ENCODE measurements at places on chromosomes 2 and 18.

DNA sequence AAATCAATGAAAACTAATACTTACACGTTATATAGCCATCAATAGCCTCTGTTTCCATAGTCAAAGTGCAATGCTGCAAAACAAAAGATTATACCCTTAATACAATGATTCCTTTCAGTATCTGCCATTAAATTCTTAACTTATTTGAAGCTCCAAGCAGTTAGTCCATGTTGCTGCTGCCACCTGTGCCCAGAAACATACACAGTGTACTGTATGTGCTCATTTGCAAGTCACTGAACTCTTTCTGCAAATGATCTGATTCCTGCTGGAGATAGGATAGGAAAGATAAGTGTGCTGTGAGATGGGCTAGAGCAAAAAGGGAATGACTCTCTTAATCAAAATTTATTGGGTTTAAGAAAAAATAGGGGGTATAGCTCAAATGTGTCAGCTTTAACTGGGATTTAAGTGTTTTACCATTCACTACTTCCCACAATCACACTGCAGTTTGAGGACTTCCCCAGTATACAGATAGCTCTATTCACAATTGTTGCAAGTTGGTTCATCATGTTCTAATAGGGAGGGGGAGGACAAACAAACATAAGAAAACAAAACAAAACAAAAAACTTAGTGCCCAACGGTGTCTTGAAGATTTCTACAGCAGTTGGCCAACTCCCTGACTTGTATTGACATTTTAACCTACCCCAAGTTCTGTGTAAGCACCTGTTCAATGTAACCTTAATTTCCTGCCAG is 2.7 kb downstream of the IKZF2 start:
- no peak for DNase-seq

DNA sequence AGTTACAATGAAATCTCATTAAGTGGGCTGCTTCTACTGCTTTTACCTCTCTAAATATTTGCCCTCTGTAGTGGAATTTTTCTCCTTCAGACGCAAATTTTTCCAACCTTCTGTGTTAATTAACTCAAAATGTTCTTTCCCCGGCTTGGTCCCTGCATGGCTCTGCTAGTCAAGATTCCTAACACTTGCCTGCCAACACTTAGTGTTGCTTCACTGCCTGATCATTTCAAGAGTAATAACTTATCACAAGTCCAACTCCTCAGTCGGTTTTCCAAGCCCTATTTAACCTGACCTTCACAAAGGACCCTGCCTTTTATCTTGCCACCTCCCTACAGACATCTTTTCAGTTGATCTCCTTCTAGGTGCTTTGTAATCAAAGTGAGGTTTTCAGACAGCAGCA is 142.7 kb downstream of the HRH4 start:
- DNase-seq, result no peak

DNA sequence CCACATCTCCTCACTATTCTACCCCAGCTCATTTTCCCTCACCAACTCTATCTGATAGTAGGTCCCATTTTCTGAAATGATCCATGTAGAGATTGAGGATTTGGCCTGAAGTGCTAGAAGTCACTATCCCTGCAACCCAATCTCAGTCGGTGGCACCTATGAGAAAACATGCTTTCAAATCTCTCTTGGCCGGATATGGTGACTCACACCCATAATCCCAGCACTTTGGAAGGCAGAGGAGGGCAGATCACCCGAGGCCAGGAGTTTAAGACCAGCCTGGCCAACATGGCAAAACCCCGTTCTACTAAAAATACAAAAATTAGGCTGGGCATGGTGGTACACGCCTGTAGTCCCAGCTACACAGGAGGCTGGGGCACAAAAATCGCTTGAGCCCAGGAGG is 19.1 kb upstream of the MARCHF4 start:
- no peak for DNase-seq

DNA sequence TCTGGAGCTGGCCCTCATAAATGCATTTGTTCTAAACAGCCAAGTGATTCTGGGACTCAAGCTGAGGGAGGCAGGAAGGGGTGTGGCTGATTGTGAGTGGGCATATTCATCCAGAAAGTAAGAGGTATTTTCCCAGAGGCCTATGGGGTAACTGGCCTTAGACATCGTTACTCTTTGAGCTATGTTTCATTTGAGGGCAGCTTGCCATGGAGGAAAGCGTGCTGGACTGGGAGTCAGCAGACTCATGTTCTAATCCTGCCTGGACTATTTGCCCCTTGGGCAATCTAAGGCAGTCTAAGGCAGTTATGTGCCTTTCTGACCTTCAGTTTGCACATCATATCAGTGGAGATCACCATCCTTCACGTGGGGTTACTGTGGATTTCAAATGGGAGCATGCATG is 93.5 kb upstream of the SLC14A2 start:
- DNase-seq, result no peak

DNA sequence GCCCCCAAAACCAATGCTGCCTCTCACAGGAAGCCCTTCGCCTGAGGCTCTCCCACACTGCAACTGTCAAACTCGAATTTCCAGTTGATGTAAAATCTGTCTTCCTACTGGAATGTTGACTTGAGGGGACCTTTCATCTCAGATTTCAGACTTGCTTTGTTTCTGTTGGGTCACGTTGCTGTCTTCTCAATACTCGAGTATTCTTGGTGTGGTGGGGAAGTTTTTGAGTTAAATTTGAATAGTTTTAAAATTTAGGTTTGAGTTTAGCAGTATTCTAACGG is 50.8 kb downstream of the AGAP1 start:
- DNase-seq, result no peak

DNA sequence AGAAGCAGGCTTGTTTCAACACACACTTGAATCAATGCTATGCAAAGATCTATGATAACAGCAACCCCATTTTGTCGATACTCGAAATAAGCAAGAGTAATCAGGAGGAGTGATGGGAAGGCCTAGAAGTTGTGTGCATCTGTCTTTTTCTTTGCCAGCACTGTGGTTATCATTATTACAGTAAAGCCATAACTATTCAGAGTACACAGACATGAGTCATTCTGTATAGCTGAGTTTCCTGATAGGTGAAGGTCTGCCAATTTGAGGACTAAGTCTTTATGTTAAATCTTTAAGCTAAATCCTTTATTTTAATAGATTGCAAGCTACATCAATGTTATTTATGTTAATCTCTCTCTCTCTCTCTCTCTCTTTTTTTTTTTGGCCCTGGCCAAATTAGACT is 1344.4 kb upstream of the CELF4 start:
- no peak for DNase-seq

GRCh38 chr18:48997681-48997984 is 46.9 kb upstream of the SMAD7 start:
- DNase-seq, result no peak

Data from hematopoietic multipotent progenitor cell treated with erythropoietin and hydrocortisone succinate and interleukin-3 and kit ligand, for 15 days (in vitro differentiated cells).